Stimulated activated CD4-positive, alpha-beta T cell treated with anti-CD3 and anti-CD28 coated beads, Interleukin-15, amount 100 ng/mL, for 1 hour (primary cell): ENCODE measurements at places on chromosomes 4 and X.

- no peak for DNase-seq
Observed at GRCh38 chrX:110409925-110410324, 51.3 kb downstream of the RTL9 start.

GRCh38 chr4:5960252-5960880, 57.9 kb downstream of the C4orf50 start:
- no peak for DNase-seq

- no peak for DNase-seq
Observed at GRCh38 chrX:13265549-13266132, 54.2 kb downstream of the ATXN3L start.

DNA sequence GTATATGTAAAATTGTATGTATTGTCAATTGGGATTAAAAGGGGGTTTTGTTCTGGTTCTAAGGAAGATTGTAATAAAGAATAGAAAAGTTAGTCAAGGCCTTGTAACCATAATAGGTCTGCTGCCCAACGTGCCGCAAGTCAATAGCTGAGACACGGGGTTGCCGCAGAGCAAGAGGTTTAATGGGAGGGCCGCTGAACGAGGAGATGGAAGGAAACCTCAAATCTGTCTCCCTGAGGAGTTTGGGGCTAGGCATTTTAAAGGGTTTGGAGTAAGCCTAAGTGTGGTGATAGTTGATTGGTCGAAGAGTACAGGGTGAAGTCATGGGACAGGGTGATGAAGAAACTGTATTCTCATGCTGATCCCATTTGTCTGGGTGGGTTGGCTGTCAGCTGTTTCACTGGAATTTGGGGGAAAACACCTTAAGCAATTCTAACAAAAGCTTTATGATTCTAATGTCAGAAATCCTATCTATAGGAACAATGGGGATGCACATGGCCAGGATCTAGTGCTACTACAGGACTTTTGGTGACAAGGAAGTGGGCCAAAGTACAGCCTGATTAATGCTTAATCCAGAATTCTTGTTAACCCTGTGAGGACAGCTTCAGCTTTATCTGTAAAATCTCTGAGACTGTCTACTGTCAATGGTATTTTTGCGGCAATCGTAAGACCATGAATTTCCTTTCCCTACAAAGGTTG, 86.9 kb downstream of the RELL1 start:
- no peak for DNase-seq

GRCh38 chr4:41070516-41071281, 143.6 kb downstream of the APBB2 start:
- no peak for DNase-seq

- DNase-seq, result no peak
Observed at GRCh38 chr4:181877329-181877848, 365.8 kb upstream of the TENM3 start.

- no peak for DNase-seq
Observed at GRCh38 chr4:80486603-80487002, 151.1 kb downstream of the CFAP299 start.

GRCh38 chr4:86825511-86825910, 23.7 kb downstream of the SLC10A6 start:
- no peak for DNase-seq

DNA sequence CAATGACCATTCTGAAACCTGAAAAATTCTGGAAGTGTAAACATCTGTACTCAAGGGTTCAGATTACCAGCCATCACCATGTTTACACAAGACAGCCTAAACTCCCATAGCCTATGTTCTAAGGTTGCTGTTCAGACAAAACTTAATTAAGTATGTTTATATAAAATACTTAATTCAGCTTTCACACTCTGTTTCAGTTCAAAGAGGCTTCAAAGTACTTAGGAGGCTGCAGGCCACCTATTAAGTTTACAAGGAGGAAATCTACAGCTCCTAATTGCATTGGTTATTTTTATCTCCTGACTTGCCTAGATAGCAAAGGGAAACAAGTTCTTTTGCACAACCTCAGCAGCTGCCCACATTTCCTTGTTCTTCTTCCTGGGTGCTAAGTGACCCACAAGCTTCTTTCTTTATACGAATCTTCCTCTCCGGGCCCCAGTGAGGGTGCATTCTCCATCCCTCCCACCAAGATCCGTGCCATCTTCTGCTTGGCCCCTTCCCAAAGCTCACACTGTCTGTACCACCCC, 2.0 kb downstream of the GAK start:
- DNase-seq, result no peak

GRCh38 chr4:75512386-75513211, 1.6 kb downstream of the RCHY1 start:
- DNase-seq, result no peak
